ENCODE measurements at places on chromosomes 5 and 9.

DNA sequence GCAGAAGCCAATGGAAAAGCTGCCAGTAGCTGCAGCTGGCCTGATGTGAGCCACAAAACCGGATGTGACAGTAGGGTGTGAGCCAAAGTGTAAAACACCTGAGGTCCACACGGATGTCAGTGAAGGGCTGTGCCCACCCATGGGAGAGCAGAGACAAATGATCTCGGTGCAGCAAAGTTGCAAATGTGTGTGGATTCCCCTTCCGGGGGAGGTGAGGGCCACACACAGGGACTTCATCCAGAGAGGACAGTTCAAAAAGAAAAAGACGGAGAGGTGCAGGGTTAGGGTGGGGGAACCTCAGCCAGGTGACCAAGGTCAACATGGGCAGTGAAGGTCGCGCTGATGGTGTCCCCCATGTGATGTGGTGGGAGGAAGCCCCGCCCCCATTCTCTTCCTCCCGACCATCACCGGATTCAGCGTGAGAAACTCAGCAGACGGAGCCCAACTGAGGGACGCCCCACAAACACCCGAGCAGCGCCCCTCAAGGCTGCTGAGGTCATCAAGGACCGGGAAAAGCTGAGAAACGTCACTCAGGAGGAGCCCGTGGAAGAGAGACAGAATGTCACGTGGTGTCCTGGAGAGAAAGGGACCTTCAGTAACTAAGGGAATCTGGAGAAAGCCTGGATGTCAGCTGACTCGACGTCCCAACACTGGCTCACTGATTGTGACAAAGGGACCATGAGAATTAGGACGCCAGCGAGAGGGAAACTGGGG lies 11.4 kb upstream of the PTGDS start:
- peak; percentile 61 for DNase-seq

- peak; percentile 30 for DNase-seq
These were observed at the start of gene SH3PXD2B for GRCh38 chr5:172454358-172455086. Gene SH3PXD2B (minus strand): TSS chr5:172454525. CDS start chr5:172454352, 173 bp downstream.

- DNase-seq, result no peak
These were observed 686.5 kb upstream of the COX7C start for GRCh38 chr5:85931220-85931619.

DNA sequence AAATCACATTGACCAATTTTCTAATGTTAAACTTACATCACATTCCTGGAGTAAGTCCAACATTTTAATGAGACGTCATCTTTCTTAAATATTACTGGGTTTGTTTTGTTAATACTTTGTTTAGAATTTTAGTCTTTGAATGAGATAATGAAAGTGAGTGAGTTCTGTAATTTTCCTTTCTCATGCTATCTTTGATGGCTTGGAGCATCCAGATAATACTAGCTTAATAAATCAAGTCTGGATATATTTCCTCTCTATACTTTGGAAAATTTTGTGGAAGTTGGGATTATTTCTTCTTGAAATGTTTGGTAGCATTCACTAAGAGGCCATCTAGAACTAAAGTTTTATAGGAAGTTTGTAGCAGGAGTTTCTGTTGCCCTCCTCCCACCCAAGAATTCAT lies 90.8 kb upstream of the IL7R start:
- no peak for DNase-seq

- peak; percentile 63 for DNase-seq
These were observed 334.1 kb downstream of the ZSWIM6 start for GRCh38 chr5:61666064-61666621.

DNA sequence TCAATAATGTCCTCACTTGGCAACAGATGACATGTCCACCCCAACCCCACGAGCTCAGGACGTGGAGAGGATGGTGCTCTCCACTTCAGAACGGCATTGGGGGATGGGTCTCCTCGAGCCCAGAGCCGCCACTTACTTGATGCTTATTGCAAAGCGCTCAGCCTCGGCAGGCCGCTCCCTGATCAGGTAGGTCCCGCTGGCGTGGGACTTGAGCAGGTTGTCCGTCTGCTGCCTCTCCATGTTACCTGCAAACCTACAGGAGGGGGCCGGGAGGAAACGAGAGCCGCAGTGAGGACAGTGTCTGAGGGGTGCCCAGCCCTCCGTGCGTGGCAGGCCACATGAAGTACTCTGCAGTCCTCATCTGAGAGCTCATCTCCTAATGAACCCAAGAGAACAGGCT lies 36.6 kb upstream of the SARDH start:
- no peak for DNase-seq

GRCh38 chr9:13568841-13569601 lies 289.5 kb upstream of the MPDZ start:
- DNase-seq, result no peak

DNA sequence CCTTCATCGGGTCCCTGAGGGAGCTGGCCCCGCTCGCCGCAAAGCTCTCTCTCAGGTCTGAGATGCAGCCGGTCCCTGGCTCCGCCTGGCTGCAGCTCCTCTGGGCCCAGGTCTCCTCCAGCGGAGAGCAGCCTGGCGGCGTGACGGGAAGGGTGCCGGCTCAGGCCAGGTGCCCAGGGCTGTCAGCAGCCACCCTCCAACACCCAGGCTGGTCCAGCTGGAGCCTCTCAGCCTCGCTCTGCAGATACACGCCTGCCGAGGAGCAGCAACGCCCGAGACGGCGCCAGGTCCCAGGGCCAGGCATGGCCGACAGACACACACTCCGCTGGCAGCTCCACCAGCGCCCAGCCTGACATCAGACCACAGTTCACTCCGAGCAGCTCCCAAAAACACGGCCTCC lies 25.6 kb downstream of the FAM163B start:
- DNase-seq, result no peak

DNA sequence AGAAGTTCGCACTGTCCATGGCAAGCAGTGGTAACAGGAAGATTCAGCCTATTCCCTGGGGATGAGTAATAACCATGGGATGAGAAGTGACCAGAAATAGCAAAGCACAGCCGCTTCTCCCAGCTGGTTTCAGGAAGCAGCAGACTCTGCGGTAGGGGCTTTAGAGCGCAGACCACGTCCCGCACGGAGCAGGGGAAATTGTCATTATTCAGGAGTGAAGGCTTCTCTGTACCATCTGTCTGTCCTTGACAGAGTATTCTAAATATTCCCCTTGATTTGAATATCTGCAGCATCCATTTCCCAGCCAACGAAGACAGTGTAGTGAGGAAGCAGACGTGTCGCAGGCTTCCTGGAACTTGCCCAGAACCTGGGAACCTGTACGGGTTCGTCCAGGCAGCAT lies 159.6 kb downstream of the NXNL2 start:
- no peak for DNase-seq

GRCh38 chr5:72673180-72673579 lies 143.3 kb upstream of the TNPO1 start:
- no peak for DNase-seq

DNA sequence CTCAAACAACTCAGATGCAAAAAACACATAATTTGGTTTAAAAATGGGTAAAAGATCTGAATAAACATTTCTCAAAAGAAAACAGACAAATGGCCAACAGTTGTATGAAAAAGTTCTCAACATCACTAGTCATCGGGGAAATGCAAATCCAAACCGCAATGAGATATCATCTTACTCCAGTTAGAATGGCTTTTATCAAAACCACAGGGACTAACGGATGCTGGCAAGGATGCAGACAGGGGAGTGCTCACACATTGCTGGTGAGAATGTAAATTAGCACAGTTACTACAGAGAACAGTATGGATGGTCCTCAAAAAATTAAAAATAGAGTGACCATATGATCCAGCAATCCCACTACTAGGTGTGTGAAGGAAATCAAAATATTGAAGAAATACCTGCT lies 589.1 kb upstream of the ADAMTS16 start:
- DNase-seq, result no peak

- no peak for DNase-seq
These were observed 243.0 kb upstream of the PTPRD start for GRCh38 chr9:10855847-10856246.

DNA sequence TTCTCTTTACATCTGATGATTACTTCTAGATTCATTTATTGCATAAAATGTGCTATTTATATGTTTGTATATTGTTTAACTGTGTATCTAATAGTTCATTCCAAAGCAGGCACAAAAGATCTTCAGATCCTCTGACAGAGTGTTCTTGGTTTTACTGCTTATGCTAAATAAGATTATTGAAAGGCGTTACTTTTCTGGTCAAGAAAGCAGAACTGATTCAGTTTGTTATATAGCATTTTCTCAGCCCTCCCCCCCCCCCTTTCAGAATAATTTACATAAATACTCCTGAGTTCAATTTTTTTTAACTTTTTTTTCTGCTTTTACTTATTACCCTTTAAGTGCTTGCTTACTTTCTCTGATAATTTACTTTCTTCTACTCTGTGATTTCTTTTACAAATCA lies 15.4 kb downstream of the CDC42SE2 start:
- peak; percentile 18 for DNase-seq

DNA sequence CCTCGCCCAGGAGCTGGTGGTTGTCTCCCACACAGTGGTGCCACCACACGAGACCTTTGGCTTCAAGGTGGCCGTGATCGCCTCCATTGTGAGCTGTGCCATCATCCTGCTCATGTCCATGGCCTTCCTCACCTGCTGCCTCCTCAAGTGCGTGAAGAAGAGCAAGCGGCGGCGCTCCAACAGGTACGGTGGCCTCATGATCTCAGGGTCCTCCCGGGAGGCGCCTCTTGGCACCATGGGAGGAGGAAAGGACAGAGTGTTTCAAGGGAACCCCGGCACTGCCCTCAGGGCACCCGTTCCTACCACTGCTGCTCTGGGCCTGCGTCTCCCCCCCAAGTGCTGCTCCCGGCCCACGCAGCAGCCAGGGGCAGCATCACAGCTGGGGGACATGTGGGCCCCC lies 18.2 kb upstream of the CARD19 start:
- no peak for DNase-seq

- peak; percentile 97 for DNase-seq
These were observed 19.8 kb upstream of the MATR3 start for GRCh38 chr5:139273572-139274289.

GRCh38 chr9:94870793-94871558 lies 144.5 kb downstream of the AOPEP start:
- DNase-seq, result no peak

- no peak for DNase-seq
These were observed 44.7 kb downstream of the GOLM1 start for GRCh38 chr9:86054695-86055094.

DNA sequence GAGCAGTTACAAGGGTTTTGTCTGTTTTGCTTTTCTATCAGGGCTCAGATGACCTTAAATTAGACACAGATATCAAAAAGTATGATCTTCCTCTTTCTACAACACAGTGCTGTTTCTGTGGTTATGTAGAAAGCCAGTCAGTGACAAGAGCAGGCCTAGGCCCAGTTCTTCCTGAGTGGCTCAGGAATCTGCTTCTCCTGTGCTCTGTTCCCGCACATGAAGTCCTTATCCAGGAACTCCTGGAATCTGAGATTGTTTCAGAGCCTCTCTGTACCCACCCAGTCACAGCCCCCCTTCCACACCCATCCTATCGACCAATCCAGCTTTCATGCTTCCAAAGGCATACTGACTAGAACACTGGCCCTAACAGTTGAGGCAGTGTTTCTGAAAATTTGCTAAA lies 40.4 kb upstream of the SMU1 start:
- peak; percentile 51 for DNase-seq

DNA sequence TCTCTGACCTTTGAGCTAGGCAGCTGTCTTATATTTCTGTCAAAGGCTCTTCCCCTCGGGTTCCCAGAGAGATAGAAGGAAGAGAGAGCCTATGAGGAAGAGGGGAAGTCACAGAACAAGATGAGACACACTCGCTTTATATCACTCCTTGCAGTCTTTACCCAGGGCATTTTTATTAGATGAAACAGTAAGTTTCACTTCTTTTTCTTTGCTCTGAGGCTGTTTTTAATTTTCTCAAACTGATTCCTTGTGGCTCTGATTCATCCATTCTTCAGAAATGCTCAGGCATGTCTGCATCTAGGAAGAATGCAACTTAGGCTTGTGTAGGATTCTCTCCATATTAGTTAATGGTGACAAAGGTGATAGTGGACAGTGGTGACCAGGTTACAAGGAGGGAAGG lies 132.9 kb upstream of the CHD1 start:
- DNase-seq, result no peak

GRCh38 chr5:117359895-117360294 lies 785.3 kb upstream of the SEMA6A start:
- no peak for DNase-seq

DNA sequence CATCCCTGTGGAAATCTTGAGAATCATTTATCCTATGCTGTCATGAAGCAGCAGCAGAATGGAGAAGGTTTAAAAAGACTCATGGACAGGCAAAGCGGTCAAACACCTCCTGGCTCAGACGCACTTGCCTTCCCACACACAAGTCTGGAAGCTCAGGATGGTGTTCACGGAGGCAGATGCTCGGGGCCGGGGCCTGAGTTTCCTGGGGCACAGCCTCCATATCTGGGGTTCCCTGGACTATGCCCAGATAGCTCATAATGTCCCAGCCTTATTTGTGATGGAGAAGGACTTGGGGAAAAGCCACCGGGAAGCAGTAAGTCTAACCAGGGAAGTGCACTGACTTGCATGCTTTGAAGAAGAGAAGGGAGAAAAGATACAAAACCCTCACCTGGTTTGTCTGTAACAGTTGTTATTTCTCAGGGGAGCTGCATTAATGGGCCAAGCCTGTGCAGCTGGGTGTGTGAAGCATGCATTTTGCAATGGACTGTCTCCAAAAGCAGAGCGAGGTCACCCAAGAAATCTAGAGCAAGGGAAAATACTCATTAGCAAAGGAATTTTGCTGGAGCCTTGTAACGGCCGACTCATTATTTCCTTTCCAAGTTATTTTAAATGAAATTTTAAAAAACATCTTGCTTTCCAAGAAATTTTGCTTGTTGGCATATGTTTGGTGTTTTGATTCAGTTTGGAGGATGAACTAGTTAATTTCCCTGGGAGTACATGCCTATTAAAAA lies 3.4 kb downstream of the S1PR3 start:
- no peak for DNase-seq

GRCh38 chr9:97903177-97903576 lies 19.1 kb downstream of the TRMO start:
- DNase-seq, result no peak

DNA sequence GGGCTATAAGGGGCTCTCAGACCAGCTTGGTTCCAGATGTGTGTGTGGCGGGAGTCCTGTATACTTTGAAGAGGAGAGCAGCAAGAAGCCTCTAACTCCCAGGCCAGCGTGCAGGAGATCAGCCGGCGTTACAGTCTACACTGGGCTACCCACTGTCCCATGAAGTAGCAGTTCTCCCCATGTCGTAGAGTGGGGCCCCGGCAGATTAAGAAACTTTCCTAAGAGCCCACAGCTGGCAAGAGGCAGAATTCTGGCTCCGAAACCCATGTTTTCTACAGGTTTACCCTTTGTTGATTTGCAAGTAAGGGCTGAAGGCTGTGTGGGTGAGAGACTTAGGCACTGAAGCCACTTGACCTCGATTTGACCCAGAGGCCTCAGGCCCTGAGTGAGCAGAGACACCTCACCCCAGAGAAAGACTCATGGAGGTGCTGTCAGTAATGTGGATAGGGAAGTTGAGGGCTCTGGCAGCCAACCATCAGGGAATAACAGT lies 881 bp upstream of the B4GALT1 start:
- DNase-seq, result peak; percentile 87

DNA sequence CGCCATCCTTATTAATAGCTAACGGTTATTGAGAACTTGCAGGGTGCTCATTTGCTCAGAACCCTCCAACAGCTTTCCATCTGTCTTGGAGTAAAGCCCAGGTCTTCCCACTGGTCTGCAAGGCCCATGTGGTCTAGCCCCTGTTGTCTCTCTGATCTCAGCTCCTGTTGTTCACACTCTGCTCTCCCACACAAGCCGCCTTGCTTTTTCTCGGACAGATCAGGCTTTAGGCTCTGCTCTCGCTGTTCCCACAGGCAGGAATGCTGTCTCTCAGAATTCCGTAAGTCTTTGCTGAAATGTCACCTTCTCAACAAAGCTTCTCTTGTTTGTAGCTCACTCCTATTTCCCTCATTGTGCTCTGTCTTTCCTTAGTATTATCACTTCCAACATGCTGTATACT lies 34.3 kb downstream of the GPR107 start:
- DNase-seq, result no peak

All from inflammatory macrophage (primary cell).